ENCODE measurements at places on chromosomes 7 and 10.
A peak's percentile ranks its signal among the peaks of the same experiment; 100 is the strongest.

DNA sequence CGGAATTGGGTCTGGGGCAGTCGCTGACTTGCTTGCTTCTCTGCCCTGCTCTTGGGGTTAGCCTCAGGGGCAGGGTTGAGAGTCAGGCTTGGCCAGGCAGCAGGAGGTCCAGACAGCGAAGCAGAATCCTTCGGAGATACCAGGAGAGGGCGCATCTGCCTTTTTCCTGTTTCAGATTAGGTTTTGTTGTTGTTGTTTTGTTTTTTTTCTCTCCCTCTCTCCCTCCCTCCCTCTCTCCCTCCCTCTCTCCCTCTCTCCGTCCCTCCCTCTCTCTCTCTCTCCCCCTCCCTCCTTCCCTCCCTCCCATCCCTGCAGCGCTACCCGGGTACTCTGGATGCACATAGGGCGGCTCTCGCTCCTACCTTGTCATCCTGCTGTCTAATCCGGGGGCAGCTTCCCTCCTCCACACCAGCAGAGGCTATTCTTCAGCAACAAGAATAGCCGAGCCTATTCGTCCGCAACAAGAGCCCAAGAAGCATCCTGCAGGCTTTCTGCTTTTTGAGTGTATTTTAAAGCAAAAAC lies 758 bp upstream of the OPTN start:
- no peak for DNase-seq

DNA sequence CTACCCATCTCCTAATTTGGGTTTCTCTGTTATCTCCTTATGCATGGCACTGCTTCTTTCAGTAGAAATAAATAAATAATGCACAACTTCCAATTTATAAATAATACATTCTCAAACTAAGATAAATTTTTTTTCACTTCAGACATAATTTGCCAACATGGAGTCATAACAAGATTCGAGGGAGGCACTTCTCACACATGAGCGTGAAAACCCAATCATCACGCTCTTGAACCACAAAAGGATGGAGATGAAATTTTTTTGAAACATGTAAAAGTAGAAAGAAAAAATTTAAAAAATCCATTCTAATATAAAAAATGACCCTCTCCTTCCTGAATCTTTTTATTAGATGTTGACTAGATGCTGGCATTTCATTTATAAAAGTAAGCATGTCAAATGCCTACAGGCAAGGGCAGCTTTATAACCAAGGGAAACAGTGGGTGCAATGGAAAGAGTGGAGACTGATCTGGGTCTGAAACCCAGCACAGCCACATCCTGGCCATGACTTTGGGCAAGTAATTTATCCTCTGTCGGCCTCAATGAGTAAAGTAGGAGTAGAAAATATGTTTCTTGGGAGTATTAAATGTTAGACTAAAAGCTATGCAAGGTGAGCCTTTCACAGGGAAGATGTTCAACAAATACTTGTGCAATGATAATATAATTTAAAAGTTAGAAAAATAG lies 185.0 kb downstream of the STK31 start:
- no peak for DNase-seq

- DNase-seq, result peak; percentile 14
Measured at GRCh38 chr10:86100581-86101061, 266.0 kb downstream of the GRID1 start.

GRCh38 chr7:7185371-7185989 lies 3.1 kb downstream of the C1GALT1 start:
- no peak for DNase-seq

- DNase-seq, result no peak
Measured at GRCh38 chr10:79244841-79245504, 102.3 kb upstream of the PPIF start.

- no peak for DNase-seq
Measured at GRCh38 chr7:137772316-137772715, 74.5 kb downstream of the DGKI start.

All from Caki2 (cell line).